ENCODE measurements at places on chromosomes 13 and 19. TPM values are rescaled to one million over a fixed set of nuclear protein-coding genes. Genes with fewer than 3 reads are reported as not detected.

GARIN5A gene
- total RNA-seq: 0.19 TPM

NKPD1 gene
- total RNA-seq: 0.09 TPM

PNMA8A gene
- total RNA-seq: 2.4 TPM

GTF2F1 gene
- 66.7 TPM for total RNA-seq

FFAR3 gene
- not detected for total RNA-seq

S1PR4 gene
- total RNA-seq: 0.47 TPM

KLF1 gene
- total RNA-seq: not detected

LRFN3 gene
- total RNA-seq: 2.8 TPM
